ENCODE measurements at places on chromosomes 4 and X.
A peak's percentile ranks its signal among the peaks of the same experiment; 100 is the strongest.

- no peak for DNase-seq
Observed at GRCh38 chr4:86939729-86940575, 5.1 kb downstream of the AFF1 start.

- no peak for DNase-seq
Observed at GRCh38 chr4:74098427-74098994, 484 bp downstream of the CXCL2 start.

GRCh38 chr4:71526637-71527406 is 188.0 kb downstream of the SLC4A4 start:
- DNase-seq = no peak

- DNase-seq = no peak
Observed at GRCh38 chrX:101108284-101108683, 10.3 kb downstream of the CENPI start.

DNA sequence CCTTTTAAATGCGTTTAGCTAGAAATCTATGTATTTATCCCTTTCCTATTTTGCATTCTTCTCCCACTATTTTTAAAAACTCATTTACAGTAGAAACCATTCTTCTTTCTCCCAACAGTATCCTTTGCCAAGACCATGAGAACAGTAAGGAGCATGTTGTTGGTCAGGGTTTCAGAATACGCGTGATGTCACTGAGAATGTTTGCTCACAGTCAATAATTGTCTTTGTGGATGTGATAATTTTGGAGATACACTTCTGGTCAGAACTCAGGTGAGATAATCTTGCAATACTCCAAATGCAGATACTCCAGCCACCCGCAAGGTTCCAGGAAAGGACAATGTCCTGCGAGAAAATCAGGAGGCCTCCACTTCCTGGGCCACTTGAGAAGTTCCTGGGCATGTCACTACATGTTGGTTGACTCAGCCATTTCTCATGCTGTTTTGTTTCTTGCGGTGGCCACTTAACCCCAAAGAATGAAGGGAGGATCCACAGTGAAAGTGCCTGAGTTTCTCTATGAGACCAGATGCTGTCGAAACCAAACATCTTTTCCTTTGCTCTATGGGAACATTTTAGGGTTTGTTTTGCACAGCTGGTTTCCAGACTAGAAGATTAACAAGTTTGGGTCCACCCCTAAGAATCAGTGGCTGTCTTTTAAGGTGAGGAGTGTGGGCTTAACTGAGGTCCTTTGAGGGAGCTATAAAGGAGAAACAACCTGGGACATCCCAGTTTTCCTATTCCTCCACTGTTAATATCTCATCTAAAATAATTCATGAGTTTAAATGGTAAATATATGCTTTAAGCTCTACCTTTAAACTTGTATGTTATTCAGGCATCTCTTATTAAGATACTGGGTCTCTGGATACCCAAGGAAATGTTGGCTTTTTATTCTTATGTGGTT is 116.0 kb downstream of the SOWAHB start:
- DNase-seq = no peak

- no peak for DNase-seq
Observed at GRCh38 chr4:32597354-32597753, 1877.2 kb downstream of the PCDH7 start.

- no peak for DNase-seq
Observed at GRCh38 chrX:6225288-6225910, 3.3 kb downstream of the NLGN4X start.

DNA sequence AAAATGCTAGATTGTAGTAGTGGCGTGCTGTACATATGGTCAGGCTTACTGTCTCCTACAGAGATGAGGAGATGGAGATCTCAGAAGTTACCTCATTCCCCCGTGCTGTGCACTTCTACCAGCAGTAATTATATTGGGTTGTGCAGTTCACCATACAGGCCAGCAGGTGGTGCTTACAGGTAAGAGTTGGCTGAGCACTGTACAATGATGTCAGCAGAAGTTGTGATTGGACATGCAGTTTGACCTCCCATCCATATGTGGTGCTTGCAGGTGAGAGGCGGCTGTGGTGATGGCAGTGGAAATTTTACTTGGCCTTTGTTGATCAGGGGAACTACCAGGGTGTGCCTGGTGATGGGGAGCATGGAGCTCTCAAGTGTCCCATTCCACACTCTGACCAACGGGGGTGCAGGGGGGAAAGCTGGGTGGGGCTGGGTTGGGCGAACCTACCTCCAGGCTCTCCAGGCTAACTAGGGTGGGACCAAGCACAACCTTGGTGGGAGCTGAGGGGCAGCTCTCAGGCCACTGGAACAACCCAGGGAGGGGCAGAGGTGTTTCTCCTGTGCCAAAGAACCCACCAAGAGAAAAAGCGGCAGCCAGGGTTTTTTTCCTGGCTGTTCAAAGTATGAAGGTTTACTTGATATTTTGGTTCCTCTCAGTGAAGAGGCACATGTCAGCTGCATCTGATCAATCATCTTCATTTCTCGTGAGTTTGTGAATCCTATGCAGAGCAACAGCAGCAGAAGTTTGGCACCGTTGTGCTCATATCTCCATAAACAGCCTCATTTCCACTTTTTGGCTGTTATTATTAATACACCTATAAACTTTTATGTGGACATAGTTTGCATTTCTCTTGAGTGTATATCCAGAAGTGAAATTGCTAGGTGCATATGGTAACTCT is 73.8 kb upstream of the FREM3 start:
- peak; percentile 10 for DNase-seq

- DNase-seq = no peak
Observed at GRCh38 chrX:67614423-67614822, 70.6 kb downstream of the AR start.

DNA sequence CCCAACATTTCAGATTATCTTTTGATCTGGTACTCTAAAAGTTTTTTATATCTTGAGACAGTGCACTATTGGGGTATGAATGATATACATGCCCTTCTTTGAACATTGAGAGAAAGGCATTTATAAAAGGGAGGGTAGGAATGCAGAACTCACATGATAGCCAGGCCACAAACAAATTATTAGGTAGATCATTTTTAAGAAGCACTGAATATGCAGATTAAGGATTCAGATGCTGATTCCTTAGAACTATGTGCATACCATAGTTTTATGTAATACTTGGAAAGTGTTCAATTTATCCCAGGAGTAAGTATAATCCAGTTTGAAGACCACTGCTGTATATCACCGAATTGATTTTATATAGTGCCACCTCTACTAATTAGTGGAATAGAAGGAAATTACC is 18.6 kb downstream of the CEP135 start:
- DNase-seq = no peak

DNA sequence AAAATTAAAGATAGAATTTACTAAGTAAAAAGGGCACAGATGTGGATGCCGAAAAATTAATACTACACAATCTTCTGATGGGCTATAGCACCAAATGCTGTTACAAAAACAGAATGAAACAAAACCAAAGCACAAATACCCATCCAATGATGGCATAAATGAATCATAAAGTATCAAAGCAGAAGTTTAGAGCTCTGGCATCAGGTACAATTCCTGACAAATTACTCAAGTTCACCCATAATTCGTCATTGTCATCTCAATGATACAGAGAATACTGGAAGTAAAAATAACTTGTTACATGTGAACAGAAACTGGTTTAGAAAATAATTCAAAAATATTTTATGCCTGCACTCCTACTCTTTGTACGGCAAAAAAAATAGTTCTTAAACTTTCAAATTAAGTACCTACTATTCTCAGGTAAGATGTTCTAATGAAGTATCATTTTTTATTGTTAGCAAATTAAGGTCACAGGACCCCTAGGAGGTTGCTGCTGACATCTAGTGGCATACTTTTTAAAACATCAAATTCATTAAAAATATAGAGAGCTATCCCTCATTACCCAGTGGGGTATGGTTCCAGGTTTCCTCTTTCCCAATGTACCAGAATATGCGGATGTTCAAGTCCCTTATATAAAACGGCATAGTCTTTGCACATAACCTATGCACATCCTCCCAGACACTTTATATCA is 126.1 kb downstream of the INPP4B start:
- no peak for DNase-seq

All from stimulated activated CD8-positive, alpha-beta memory T cell treated with anti-CD3 and anti-CD28 coated beads, Interleukin-4, amount 100 ng/mL, for 4 hours (primary cell).